ENCODE measurements at places on chromosomes 5 and 9.
A peak's percentile ranks its signal among the peaks of the same experiment; 100 is the strongest.

DNA sequence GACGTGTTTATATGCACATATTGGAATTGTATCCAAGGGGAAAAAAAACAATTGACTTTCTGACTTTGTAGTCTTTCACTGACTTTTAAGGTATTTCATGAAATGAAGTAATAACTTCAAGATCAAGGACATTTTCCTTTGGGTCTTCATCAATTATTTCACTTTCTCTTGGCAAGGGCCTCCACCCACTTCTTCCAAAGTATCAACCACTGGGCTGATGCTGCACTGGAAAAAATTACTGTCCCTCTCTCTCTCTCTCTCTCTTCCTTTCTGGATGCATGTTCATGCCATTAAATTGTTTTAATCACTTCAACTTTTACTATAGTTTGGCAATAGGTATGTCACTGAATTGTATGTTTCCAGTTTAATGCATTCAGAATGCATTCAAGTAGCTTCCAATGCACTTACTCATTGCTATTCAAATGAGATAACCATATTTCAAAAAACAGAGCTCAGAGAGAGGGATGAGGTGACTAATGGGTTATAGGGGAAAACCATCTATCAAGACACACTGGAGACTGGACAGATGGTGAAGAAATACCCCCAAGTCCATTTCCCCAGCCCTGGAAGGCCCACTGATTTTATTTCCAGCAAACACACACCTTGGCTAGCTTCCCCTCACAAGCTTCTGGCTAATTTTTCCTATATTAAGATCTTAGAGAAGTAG, 585.3 kb downstream of the EBF1 start:
- DNase-seq, result no peak

GRCh38 chr5:128645581-128645980, 107.5 kb upstream of the FBN2 start:
- no peak for DNase-seq

GRCh38 chr5:133298447-133298846, 246.6 kb downstream of the HSPA4 start:
- DNase-seq, result no peak

- no peak for DNase-seq
These were observed 148.5 kb upstream of the GRAMD2B start for GRCh38 chr5:126274763-126275125.

DNA sequence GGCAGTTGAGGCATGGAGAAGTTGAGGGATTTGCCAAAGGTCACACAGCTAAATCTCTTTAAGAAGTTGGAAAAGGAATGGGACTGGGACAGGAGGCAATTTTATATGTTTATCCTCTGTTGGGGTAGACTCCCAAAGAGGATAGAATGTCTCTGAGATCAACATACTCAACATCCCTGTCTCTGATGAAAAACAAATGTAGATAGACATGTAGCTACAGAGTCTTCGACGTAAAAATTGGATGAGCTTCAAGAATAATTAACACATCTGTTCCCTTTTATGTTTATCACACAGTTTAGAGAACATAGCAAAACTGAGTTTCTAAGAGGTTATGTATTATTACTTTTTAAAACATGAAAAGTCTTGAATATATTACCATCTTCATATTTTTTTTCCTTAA, 204.6 kb upstream of the CD180 start:
- DNase-seq, result no peak

GRCh38 chr9:132114102-132114707, 34.5 kb upstream of the MED27 start:
- DNase-seq, result peak; percentile 50

GRCh38 chr5:68330574-68330973, 115.0 kb downstream of the PIK3R1 start:
- peak; percentile 59 for DNase-seq

GRCh38 chr9:4491626-4491975, 1.3 kb downstream of the SLC1A1 start:
- no peak for DNase-seq

DNA sequence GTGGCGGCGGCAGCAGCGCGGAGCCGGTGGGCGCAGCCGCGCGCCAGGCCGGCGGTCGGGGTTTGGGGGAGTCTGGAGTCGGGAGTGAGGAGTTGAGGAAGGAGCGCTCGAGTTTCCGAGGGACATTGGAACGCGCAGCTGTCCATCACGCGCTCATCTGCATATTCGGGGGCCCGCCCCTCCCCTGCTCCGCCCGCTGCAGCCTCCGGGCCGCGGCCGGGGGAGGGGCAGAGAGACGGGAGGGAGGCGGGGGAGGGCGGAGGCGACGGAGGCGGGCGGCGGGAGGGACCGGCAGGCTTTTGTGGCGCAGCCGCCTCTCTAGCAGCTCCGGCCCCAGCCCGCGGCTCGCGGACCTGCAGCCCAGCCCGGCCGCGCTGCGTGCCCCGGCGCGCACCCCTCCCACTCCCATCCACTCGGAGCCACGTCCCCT, at the start of gene IRX2:
IRX2 (minus strand) TSS at position 86 of the 430 bp plus-strand sequence. CDS start 264 bp downstream, outside the sequence.
- peak; percentile 45 for DNase-seq

DNA sequence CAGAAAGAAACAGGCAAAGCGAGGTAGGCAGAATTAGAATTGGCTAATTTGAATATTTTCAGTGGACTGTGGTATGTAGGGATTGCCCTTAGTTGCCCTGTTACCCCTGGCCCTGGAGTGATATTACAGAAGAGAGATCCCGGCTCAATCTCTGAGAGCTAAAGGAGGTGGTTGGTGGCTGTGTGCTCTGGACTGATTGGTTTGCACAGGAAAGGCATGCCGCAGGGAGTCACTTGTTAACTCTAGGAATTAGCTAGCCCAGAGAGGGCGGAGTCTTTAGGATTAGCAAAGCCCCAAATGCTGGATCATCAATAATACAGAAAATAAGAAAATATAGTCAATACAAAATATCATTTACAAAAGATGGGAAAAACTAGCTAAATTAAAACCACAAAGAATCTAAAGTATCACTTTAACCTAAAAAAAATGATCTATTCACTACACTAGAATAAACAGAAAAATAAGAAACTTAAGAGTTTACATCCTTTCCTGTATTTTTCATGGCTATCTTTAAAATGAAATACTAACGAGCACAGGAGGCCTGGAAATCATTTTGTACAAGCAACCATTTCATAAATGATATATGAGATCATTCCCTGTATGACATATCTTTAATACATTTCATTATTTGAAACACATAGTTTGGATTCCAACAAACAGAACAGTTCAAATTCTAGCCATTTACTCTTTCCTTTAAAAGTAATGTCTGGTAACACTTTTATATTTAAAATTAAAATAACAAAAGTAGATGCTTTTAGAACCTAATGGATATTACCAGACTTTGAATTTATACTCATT, 71.1 kb downstream of the GNAQ start:
- DNase-seq, result no peak

DNA sequence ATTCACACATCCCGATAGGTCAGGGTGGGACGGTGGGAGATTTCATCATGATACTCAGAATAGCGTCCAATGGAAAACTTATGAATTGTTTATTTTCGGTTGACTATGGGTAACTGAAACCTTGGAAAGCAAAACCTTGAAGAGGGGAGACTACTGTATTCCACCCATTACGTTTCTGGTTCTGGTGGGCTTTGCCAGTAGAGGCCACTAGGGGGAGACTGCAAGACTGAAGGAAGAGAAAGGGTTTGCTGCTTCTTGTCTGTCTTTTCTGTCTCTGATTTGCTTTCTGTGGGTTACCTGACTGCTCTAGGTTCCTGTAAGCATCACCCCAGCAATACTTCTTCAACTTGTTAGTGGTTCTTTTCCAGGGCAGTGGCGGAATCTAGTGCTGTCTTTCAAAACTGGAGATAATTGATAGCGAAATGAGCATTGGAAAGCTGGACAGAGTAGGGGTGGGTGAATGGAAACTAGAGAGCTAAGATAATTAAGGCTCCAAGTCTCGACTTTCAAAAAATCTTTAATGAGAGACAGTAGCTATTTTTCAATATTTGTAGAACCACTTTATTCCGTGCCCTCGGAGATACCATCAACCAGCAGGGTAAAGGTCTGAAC, 27.0 kb downstream of the GRIN3A start:
- DNase-seq, result peak; percentile 63

- no peak for DNase-seq
These were observed 196.6 kb downstream of the PAPPA start for GRCh38 chr9:116350213-116350612.

- no peak for DNase-seq
These were observed at the start of gene IL13 for GRCh38 chr5:132657676-132658380. IL13 (plus strand) TSS chr5:132658173; CDS start chr5:132658187, 14 bp downstream.

GRCh38 chr9:123536455-123536868, 180.5 kb downstream of the CRB2 start:
- no peak for DNase-seq

- no peak for DNase-seq
These were observed 11.1 kb upstream of the TCF7 start for GRCh38 chr5:134103397-134103796.

GRCh38 chr5:89281766-89282553, 399.0 kb upstream of the MEF2C start:
- DNase-seq, result no peak

GRCh38 chr9:112285056-112285455, 48.4 kb downstream of the PTBP3 start:
- DNase-seq, result no peak

DNA sequence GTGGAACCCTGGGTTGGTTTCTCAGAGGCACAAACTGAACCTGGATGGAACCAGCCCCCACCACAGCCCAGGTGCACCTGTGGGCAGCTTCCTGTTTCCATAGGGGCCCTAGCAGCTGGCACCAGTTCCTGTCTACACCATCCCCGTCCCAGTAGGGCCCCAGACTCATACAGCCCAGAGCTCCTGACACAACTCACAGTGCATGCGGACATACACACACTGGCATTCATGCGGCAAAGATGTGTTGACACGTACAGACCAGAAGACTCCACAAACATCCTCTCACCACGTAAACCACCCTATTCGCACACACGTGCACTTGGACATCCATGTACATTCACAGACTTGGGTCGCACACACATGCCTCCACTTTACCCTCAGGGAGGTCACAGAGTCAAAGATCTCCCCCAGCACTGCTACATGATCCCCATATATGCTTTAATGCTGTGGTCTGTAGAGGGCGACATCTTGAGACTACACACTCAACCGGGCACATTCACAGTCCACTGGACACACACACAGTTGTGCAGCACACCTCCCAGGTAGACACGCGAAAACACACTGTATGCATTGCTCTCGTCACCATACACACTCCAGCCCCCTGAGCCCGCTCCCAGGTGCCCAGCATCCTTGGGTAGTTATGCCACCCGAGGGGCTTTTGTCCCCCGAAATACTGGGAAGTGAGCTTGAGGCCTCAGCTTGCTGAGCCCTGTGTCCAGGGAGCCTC, 22.4 kb downstream of the CXXC5 start:
- DNase-seq, result peak; percentile 74

- DNase-seq, result no peak
These were observed 44.8 kb upstream of the SNAPC3 start for GRCh38 chr9:15377625-15378540.

DNA sequence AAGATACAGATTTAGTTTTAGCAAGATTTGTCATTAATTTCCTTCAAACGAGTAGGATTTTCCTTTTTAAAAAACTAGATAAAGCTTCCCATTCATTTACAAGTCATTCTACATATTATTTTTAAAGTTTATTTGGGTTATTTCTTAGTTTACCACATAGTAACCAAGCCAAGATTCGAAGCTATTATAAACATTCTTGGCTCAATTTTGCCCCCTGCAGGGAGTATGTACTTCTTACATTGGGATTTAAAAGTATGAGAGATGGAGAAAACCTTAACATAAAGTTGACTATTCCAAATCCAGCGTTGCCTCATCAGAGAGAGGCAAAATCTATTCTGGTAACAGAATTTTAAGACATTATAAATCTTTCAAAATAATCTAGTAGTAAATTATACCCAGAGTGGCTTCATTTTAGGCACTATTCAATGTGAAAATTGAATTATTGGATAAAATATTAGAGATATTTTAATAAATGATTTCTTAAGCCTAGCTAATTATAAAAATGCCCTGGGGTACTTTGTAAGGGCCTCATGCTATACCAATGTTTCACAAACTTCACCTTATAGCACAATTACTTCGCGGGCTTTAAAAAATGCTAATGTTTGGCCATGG, 39.1 kb downstream of the FBN2 start:
- peak; percentile 21 for DNase-seq

GRCh38 chr5:149581192-149581861, at the start of gene ARHGEF37:
ARHGEF37 (plus strand) TSS chr5:149581498; CDS start chr5:149597770, 16,272 bp downstream.
- peak; percentile 83 for DNase-seq

DNA sequence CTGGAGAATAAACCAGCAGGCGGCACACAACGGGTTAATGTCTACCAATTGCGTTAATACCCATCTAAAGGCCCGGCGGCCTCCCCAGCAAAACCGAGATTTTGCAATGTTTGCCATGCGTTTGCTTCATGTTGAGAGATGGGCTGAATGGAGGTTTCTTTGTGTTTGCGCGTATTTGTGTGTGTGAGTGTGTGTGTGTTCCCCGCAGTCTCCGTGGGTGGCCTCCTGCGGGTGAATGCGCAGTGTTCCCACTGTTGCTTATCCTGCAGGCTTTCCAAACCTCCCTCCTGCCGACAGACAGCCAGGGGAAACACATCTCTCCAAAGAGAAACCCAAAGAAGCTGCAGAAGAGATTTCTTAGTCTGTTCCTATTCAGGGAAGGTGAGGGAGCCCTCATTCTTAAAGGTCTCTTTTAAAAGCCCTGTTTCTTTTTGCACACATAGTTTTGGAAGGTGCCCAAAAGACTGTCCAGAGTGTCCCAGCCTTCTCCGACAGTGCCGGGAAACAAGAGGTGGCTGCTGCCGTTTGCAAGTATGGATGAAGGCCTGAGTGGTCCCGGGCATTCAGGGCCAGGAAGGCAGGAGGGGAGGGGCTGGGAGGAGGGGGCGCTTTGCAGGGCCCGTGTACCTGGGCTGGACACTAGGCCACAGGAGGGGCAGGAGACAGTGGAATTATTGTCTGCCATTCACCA, 103.8 kb upstream of the ERCC6L2 start:
- DNase-seq, result no peak

GRCh38 chr9:79104951-79105350, 466.8 kb upstream of the TLE4 start:
- DNase-seq, result no peak

DNA sequence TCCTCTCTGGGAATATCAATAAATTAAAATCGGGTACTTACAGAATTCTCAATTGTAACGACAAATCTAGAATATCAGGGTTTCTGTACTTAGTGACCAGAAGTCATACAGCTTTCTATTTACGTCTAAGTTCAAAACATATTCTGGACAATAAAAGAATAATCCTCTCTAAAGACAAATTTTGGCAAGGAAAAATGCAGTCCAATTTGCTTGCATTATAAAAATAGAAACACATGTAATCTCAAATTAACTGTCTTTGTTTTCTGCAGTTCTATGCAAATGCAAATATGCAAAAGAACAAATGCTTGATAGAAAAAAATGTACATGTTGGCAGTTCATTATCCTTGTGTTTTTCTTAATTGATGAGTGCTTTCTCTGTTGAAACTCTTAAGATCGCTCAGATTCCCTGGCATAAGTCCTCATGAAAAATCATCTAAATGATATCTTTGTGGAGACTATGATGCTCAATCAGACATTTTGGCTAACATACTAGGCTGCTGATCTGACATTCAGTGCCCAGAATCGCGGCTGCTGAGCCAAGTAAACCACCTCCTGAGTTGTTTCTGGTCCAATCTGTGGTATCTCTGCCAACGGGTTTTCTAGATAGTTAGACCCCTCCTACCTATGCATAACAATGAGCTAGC, 990.1 kb upstream of the C9orf72 start:
- no peak for DNase-seq

Data from erythroblast (primary cell).